ENCODE measurements at places on chromosomes 5 and 9.

DNA sequence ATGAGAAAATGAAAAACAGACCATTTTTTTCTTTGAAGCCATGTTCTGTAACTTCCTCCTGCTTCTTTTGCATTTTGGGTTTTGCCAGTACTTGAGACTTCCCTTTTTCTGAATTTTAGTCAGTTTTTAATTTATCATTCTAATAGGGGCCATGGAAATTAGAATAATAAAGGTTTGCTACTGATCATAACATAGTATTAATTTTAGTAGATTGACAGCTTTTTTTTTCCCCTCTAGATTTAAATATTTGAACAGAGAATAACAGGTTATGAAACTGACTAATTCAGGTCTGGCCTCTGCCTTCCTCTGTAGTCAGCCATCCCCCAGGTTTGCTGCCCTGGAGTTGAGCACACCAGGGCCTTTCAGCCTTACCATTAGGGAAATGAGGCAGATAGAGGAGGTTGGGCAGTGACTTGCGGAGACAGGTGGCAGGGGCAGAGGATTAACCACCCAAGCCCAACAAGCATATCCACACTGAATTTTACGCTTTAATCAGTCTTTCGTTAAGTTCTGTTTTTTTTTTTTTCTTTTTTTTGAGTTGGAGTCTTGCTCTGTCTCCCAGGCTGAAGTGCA, 80.1 kb upstream of the TNFAIP8 start:
- DNase-seq: no peak

GRCh38 chr5:93428868-93429267, 152.2 kb downstream of the NR2F1-AS1 start:
- DNase-seq: no peak

DNA sequence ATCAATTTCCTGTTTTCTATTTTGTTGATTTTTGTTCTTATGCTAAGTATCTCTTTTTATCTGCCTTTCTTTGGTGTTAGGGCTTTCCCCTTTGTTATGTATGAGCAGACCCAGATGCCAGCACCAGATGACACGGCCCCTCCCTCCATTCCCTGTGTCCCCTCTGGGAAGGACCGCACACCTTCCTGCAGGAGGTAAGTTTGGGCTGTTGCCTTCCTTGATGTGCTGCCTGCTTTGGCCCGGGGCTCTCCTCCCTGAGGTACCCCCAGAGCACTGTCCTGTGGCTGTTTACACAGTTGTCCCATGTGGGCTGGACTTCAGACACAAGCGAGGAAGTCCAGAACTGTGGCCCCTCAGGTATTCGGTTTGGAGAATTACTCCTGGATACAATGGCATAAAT, 343.8 kb upstream of the IRX1 start:
- DNase-seq: no peak

DNA sequence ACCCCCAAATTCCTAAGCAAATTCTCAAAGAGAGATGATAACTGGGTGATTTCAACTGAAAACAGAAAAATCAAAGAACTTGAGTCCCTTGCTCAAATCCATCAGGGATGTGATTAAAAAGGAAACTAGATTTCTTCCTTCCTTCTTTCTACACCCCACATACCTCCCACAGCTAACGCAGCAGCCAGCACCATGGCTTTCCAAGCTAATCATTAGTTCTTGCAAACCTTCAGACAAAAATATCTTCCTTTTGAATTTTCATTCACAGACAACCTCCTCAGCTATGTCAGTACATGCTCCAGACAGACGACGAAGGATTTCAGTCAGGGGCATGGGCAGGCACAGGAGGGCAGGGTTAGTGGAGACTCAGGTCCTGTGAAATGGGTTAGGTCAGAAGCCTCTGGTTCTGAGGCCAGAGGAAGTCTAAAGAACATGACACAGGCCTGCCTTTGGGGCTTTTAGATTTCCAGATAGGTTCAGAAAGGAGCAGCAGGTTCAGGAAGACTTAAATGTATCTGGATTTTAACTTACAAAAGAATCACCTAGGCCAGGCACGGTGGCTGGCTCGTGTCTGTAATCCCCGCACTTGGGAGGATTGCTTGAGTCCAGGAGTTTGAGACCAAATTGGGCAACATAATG, 173.7 kb upstream of the NFIB start:
- DNase-seq: no peak

- DNase-seq: no peak
Measured at GRCh38 chr5:77990020-77990419, 213.9 kb upstream of the TBCA start.

GRCh38 chr9:5626727-5627634, 1.9 kb upstream of the RIC1 start:
- no peak for DNase-seq

GRCh38 chr5:77292026-77292757, 81.7 kb downstream of the PDE8B start:
- DNase-seq: no peak

- no peak for DNase-seq
Measured at GRCh38 chr9:94563548-94563947, 8.7 kb downstream of the PCAT7 start.

- no peak for DNase-seq
Measured at GRCh38 chr9:85941622-85941940, 635 bp downstream of the NAA35 start.

DNA sequence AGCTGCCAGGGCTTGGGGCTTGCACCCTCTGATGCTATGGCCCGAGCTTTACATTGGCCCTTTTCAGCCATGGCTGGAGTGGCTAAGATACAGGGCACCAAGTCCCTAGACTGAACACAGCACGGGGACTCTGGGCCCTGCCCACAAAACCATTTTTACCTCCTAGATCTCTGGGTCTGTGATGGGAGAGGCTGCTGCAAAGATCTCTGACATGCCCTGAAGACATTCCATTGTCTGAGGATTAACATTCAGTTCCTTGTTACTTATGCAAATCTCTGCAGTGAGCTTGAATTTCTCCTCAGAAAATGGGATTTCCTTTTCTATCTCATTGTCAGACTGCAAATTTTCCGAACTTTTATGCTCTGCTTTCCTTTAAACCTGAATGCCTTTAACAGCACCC, 337.0 kb upstream of the SMC2 start:
- DNase-seq: no peak

DNA sequence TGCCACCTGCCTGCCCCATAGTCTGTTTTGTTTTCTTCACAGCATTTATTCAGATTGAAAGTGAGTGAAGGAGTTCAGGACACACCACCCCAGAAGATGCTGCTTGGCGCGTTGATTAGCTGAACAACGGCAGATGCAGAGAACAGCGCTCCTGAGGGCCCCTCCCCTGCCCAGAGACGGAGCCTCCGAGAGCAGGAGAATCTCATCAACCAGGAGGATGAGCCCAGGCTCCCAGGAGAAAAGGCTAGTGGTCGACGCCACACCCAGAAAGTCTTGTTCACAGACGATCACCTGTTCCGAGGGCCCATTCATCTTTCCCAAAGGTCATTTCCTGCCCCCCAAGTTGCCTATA, 180.4 kb upstream of the PPP1R26 start:
- DNase-seq: no peak

- DNase-seq: no peak
Measured at GRCh38 chr5:133723126-133723525, 110.8 kb upstream of the FSTL4 start.

- no peak for DNase-seq
Measured at GRCh38 chr9:134867917-134868750, 12.5 kb upstream of the FCN2 start.

All from stimulated activated CD4-positive, alpha-beta T cell treated with anti-CD3 and anti-CD28 coated beads, Interleukin-1b, Interleukin-23, amount 100 ng/mL, for 1 hour (primary cell).